ENCODE measurements at places on chromosomes 1 and 21.

DNA sequence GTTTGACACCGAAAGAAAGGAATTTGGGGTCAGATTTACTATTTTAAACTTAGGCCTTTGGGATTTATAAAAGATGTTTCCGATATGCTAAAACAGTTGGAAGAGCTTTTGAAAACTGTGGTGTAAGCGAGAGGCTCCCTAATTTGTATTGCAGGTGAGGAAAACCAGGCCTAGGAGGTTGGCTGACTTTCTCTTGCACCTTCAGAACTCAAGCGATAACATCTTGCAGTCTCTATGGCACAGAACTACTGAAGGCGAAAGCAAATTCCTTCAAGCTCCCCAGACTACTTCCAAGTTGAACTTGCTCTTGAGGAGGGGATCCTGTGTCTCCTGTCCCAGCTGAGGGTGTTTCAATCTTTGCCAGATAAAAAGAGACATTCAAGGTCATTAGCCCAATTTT is 685.7 kb downstream of the ADGRL2 start:
- no peak for DNase-seq

GRCh38 chr1:230122366-230123279 is 55.6 kb downstream of the GALNT2 start:
- no peak for DNase-seq

GRCh38 chr1:22826604-22827580 is 116.3 kb downstream of the EPHB2 start:
- no peak for DNase-seq

DNA sequence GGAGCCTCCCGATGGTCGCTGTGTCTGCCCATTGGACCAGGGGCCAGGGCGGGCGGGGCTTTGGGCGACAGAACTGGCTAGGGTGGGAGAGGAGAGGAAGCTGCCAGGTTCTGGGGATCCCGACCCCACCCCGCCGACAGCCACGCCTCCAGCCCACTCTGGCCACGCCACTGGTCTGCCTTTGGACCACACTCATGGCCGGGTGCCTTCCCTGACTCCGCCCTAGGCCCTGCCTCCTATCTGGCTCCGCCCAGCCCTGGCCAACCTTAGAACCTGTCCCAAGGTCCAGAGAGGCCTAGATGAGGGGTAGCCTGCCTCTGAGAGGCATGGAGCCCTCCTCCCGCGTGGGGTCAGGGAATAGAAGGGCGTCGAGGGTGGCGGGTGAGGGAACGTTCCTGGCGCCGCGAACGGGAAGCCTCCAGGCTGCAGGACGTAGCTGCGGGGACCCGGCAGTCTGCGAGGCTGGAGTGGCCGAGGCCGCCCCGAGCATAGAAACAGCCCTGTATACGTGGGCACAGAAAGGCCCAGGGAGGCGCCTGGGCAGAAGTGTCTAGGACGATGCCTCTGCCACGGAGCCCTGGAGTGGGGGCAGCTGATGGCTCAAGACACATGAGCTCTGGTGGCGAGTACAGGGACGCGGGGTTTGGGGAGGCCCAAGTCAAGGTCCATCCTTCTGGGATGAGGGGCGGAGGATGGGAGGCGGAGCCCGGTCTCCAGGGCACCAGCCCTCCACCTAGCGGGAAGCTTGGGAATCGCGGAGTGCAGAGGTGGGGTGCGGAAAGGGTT is 11.5 kb upstream of the COL16A1 start:
- no peak for DNase-seq

- peak; percentile 50 for DNase-seq
These were observed 832 bp downstream of the CCSAP start for GRCh38 chr1:229341774-229342655.

GRCh38 chr1:26779098-26779668 is 8.6 kb upstream of the PIGV start:
- no peak for DNase-seq

DNA sequence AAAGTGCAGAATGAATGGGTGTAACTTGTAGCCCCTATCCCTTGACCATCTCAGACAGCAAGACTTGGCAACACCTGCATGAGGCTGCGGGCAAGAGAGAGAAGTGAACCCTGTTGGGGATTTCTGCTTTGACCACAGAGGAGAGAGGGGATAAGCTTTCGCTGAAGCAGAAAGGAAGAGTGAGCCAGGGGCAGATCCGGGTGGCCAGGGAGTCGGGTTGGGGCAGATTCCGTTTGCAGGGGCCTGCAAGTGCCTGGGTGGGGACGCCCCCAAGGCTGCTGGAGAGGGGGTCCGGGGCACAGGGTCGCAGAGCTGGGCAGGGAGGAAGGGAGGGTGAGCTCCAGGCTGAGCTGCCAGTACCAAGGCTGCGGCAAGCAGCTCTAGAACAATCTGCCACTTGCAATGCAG is 25.3 kb upstream of the PIK3CD start:
- no peak for DNase-seq

DNA sequence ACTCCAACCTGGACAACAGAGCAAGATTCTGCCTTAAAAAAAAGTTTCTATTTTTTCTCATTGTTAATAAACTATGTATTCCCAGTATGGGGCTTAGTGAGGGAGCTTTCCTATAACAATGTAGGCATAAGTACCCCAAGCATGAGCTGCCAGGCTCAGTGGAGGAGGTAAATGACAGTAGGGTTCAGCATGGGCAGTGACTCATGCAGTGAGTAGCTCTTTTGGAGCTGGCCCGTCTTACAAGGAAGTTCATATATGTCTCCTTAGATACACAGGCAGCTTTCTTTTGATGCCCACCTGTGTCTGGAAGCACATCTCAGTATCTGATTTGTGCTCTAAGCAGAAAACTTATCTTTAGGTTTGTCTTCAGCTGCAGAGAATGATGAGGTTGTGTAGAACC is 57.9 kb downstream of the ZNF678 start:
- no peak for DNase-seq

- no peak for DNase-seq
These were observed 6.6 kb upstream of the PIGC start for GRCh38 chr1:172450524-172450885.

DNA sequence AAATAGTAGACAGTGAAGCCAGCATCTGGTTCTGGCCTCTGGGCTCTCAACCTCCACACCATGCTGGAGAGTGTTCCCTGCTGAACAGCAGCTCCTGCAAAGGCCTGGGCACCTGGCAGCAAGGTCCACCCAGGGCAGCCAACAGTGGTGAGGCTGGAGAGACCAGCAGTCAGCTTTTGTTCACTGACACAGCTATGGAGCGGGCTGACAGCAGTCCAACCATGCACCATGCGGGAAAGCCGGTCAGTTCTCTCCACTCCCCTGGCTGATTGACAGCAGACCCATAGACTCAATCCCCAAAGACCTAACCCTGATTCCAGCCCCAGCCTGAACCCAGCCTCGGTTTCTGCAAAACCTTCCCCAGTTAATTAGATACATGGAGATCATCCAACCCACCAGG is 49.0 kb downstream of the KLHDC7A start:
- no peak for DNase-seq

Measured in DMS79 (cell line).